ENCODE measurements at places on chromosomes 6 and 20. TPM values are rescaled to one million over a fixed set of nuclear protein-coding genes. Genes with fewer than 3 reads are reported as not detected.

GRCh38 chr6:27156874-27157458 is 90.5 kb upstream of the PRSS16 start:
- no peak for DNase-seq

GRCh38 chr20:24978513-24978912 is 14.0 kb downstream of the APMAP start:
- DNase-seq: no peak

DNA sequence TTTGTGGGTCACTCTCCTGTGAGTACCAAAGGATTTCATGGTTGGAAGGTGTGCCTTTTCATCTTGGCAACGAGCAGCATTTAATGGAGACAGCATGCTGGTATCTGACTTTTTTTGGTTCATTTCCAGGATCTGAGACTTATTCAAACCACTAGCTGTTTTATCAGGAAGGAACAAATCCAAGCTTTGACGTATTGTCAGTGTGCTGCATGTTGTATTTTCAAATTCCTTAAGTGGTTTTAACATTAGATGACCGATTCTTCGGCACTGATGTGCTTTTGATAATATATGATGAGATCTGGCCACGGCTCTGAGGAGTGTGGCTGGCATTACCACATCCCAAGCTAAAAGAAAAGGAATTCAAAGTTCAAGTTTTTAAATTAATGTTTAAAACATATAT is 6.4 kb downstream of the RMND1 start:
- DNase-seq: no peak

The TRIM38 gene
- total RNA-seq: 3.9 TPM

The ZBTB46 gene
- 4.3 TPM for total RNA-seq

The SAMD3 gene
- total RNA-seq: 20.4 TPM

The WFDC10B gene
- total RNA-seq: not detected
